ENCODE measurements at places on chromosomes 12 and 14.

GRCh38 chr12:101696251-101697196 lies 916 bp upstream of the CHPT1 start:
- DNase-seq: no peak

DNA sequence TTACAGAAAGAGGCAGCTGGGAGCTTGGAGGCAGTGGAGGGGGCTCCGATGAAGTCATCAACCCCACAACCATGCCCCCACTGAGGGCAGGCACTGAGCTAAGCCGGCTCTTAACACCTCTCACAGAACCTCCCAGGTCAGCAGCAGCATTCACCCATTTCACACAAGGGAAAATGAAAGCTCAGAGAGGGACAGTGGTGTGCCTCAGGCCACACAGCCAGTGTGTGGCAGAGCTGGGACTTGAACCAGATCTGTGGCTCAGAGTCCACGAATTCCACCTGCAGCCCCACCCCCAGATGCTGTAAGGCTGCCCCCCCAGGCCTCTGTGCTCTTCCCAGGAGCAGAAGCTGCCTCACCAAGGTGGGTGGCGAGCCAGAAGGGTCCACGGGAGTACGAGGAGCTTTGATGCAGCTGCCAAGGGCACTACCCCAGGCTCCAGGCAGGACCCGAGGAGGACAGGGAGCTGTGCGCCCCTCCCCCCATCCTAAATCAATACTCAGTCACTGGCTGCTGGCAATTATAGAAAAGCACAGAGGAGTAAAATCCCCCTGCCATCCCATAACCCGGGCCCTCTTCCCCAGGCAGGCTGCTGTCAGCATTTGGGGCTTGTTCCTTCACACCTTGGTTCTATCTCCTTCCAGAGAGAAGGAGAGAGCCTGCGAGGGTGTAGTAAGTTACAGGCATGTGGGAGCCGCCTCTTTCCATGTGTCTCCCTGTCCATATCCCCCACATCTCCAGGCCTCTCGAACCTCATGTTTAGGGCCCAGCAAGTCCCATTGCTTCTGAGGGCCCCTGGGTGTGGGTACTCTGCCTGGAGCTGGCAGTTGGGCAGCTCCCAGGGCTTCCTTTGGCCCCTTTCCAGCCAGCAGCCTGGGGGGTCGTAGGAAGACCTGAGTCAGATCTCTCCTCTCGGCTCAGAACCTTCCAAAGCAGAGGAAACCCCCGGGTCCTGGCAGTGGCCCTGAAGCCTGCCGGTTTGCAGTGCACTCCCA lies 47.6 kb downstream of the FAM222A start:
- DNase-seq: no peak

- no peak for DNase-seq
These were observed 17.1 kb downstream of the CD163 start for GRCh38 chr12:7486512-7486911.

DNA sequence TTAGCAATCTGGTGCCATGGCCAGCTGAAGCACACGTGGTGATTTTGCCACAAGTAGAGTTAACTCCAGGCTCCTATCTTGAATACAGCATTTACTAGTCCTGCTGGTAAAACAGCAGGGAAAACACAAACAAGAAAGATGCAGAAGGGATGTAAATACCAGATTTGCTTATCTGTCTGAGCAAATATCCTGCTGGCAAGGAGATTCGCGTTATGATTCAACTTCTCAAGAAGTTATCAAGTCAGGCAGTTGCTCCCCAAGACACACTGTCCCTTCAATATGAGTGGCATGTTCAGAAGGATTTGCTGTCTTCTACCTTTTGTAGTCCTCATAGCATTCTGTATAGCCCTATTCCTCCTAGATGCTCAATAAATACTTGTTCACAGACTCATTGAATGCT lies 171.2 kb upstream of the EGLN3 start:
- DNase-seq: no peak

DNA sequence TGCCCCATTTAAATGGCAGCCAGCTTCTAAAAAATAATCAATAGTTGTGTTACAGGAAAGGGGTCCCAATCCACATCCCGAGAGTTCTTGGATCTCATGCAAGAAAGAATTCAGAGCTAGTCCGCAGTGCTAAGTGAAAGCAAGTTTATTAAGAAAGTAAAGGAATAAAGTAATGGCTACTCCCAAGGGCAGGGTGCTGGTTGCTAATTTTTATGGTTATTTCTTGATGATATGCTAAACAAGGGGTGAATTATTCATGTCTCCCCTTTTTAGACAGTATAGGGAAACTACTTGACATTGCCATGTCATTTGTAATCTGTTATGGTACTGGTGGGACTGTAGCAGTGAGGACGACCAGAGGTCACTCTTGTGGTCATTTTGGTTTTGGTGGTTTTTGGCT lies 591.3 kb downstream of the LRFN5 start:
- DNase-seq: no peak

DNA sequence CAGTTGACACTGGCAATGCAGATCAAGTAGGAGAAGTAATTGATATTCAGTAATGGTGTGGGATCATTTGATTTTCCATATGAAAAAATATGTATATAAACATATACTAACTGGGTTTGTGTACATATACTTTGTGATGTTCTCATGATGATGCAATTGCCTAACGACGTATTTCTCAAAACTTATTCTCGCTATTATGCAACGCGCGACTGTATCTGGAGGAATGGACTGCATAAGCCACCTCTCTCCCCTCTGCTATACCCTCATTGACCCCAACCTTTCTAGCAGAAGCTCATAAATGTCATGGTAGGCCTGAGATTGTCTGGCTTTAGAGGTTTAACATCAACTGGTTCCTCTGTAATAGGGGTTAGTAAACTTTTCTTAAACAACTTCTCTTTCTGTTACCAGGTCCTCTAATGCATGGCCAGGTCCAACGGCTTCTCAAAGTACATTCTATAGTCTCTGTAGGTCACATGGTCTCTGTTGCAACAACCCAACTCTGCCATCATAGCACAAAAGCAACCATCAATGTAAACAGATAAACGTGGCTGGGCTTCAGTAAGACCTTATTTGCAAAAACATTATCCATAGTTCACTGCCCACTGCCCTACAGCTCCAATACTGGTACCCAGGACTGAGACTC lies 59.3 kb downstream of the FOXN3 start:
- DNase-seq: no peak

GRCh38 chr12:4849795-4850345 lies 59.8 kb upstream of the KCNA1 start:
- no peak for DNase-seq

DNA sequence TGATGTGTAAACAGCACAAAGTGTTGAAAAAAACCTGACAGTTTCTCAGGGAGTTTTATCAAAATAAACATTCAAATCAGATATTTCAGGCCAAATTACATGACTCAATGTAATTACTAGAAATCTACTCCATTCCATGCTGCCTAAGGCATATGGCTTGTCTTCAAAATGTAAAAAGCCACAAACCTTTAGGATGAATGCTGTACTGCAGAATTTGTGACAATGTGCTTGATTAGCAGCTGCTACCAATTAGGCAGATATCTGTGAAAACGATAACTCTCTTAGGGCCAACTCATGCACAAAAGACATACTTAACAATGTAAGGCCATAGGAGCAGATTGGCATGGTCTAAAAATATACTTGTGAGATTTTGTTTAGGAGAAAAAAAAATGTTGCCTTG lies 267.0 kb downstream of the DACT1 start:
- no peak for DNase-seq

- no peak for DNase-seq
These were observed 313.6 kb upstream of the RTL1 start for GRCh38 chr14:101217080-101217463.

GRCh38 chr14:75277008-75277814 lies 1.4 kb upstream of the FOS start:
- no peak for DNase-seq

DNA sequence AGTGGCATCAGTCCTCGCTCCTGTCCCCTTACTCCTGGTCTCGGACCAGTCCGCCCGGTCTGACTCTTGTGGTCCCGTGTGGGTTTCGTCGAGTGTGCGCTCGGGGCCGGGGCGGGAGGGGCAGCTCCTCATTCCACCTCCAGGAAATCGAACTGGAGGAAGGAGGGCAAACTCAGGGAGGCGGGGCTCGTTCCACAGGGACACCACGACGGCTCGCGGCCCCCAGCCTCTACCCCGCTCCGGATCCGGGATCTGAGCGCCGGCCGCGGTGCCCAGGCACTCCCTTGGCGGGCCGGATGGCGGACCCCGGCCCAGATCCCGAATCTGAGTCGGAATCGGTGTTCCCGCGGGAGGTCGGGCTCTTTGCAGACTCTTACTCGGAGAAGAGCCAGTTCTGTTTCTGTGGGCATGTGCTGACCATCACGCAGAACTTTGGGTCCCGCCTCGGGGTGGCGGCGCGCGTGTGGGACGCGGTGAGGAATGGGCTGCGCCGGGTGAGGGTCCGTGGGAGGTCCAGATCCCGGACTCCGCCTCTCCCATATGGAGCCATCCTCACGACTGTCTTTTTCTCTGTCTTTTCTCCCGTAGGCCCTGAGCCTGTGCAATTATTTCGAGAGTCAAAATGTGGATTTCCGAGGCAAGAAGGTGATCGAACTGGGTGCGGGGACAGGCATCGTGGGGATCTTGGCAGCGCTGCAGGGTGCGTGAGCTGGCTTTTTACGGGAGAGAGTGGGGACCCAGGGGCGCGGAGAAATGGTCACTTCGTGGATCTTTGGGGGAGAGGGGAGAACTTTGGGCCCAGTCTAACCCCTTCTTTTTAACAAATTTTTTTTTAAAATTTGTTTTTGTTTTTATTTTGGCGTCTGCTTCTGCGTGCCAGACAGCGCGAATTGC lies at the start of gene EEF1AKMT3:
EEF1AKMT3 (plus strand) TSS at position 186 of the 894 bp plus-strand sequence; CDS start at position 297, 111 bp downstream.
- peak; percentile 48 for DNase-seq

DNA sequence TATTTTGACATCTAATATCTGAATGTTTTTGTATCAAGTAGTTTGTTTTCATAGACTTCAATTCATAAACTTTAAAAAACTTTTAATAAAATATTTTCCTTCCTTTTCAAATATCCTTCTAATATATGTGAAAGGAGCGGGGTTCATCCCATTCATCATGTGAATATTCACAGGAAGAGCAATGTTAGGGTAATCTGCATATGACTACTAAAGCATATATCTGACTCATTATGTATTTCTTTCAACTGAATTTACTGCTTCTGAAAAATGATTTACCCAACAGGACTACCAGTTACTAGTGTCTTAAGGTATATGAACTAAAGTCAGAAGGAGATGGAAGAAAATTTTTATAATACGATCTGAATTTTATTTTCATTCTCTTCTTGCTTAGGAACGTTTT lies 30.5 kb downstream of the DHRS7 start:
- no peak for DNase-seq

DNA sequence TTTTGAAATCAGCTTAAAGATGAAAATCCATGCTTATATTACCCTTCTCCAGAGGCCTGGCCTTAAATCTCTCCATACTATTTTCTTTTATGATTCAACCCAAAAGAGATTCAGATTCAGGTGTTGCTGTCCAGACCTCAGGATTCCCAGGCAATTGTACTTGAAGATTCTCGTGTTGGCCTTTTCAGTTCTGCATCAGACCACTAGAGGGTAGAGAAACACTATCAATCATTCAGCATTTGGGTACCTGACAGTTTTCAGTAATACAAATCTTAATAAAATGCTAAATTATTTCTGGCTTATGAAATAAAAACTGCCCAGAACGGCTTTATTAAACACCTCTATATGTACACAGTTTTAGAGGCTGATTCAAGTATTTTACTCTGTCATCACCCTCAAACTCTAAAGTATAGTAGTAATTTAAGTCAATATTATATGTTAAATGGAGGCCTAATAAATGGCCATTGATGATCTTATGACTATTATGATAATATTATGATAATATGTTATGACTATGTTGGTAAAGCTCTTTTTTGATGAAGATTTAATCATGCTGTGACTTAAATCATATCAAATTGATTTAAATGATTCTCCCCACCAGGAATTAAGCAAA lies 301.1 kb downstream of the DUSP6 start:
- no peak for DNase-seq

GRCh38 chr14:75568140-75568539 lies 10.3 kb upstream of the FLVCR2 start:
- DNase-seq: no peak

DNA sequence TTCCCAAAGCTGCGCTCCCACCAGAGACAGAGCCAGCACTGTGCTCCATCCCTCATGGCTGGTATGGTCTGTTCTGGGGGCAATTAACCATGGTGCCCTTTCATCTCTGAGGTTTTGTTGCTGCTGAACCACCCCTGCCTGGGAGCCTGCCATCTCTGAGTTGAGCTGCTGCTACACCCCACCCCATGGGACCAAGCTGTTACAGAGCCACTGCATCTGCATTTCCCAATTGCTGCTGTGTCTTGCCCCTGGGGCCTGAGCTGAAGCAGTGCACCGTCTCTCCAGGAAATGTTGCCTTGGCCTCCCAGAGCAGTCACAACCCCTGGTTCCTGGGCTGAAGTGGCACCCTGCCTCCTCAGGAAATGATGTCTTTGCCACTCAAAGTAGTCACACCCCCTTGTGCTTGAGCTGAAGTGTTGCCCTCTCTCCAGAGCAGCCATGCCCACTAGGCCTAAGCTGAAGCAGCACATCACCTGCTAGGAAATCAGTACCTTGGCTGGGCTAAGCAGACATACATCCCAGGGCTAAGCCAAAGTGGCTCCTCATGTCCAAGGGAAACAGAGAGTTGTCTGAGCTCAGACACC lies 140.3 kb downstream of the RERGL start:
- no peak for DNase-seq

DNA sequence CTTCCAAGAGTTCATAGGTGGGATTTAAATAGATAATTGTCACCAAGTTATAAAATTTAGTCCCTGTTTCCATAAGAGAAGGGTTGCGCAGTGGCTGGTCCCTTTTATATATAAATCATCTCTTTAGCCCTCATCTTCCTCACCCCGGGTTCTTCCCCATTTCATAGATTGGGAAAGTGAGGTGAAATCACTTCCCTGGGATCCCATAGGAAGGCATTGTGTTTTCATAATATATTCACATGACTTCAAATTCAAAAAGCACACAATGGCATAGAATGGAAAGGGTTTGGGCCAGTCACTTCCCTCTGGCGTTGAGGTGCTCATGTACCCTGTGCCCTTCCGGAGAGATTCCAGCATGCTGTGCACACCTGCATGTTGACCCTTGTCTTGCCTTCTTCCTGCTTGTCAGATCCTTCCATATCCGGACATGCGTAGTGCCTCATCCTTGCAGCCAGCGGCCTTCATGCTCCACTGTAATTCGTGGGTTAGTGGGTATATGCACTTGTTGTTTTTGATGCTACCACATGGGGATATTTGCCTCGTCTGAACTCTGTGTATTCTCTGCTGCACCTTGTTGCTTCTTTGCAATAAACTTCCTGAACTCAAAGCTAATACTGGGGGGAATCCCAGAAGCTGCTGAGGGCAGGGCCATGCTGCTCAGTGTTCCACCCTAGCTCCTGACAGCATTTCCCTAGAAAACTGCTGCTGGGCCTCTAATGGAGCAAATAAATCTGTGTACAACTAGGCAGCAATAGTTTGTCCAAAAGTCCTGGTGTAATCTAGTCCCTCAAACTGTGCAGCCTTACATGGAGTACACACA lies 59.6 kb downstream of the ANAPC7 start:
- no peak for DNase-seq

GRCh38 chr14:105419195-105420091 lies at the start of gene MTA1:
MTA1 (plus strand) TSS chr14:105419827; CDS start chr14:105420036, 209 bp downstream.
- DNase-seq: no peak

Data from HS-5 (cell line).